HFFc6 (cell line): ENCODE measurements at places on chromosomes 5 and 9.

GRCh38 chr9:82020331-82020730 lies 31.8 kb downstream of the SPATA31D1 start:
- DNase-seq, result no peak

GRCh38 chr5:150144879-150145278 lies 10.8 kb downstream of the PDGFRB start:
- no peak for DNase-seq

DNA sequence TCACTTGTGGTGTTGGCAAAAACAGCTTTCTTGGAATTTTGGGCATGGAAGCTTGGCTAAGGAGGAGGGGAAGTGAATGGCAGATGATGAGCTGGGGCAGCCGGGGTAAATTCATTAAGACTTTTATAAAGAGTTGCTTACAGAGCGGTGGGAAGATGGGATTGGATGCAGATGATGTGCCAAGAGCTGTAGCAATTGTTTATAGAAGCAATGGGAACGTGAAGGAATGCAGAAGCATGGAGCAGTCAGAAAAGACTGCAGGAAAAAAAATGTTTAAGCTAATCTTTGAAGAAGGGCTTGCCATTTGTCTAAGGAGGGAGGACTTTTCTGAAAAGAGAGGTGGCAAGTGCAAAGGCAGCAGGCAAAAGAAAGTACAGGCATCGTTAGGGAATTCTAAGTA lies 86.6 kb upstream of the SHISAL2B start:
- no peak for DNase-seq

GRCh38 chr5:172426086-172426485 lies 28.2 kb downstream of the SH3PXD2B start:
- DNase-seq, result no peak

GRCh38 chr9:115212832-115213231 lies 94.9 kb upstream of the TNC start:
- no peak for DNase-seq

DNA sequence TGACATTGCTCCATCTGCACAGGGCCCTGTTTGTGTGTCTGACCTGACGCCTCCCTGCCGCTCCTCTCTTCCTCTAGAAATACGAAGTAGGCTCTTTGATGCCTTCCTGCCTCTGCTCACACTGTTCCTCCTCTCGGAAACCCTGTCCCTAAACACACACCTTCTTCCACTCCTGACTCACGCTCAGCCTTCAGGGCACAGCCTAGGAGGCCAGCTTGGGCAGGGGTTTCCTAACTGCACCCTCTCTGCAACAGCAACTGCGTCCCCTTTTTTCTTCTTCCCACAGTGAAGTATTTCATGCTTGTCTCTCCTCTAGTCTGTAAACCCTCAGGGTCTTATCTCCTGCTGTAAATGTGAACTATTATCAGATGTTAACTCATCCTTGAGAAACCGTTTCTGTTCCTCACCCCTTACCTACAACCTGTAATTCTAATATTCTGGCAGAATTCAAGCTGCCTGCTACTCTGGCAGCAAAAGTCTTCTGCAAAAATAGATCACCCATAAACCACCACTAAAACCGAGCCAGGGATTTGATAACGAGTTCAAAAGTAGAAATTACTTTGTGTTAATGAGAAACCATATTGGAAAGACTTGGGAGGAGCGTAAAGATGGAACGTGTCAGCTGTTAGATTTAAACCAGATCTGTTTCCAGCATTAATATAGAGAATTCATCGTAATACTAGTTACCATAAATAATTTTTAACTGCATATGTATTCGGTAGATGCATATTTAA lies 100.2 kb downstream of the DAPK1 start:
- no peak for DNase-seq

DNA sequence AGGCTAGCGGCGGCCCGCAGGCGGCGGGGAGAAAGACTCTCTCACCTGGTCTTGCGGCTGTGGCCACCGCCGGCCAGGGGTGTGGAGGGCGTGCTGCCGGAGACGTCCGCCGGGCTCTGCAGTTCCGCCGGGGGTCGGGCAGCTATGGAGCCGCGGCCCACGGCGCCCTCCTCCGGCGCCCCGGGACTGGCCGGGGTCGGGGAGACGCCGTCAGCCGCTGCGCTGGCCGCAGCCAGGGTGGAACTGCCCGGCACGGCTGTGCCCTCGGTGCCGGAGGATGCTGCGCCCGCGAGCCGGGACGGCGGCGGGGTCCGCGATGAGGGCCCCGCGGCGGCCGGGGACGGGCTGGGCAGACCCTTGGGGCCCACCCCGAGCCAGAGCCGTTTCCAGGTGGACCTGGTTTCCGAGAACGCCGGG lies 253 bp downstream of the SLC12A2 start:
- no peak for DNase-seq

DNA sequence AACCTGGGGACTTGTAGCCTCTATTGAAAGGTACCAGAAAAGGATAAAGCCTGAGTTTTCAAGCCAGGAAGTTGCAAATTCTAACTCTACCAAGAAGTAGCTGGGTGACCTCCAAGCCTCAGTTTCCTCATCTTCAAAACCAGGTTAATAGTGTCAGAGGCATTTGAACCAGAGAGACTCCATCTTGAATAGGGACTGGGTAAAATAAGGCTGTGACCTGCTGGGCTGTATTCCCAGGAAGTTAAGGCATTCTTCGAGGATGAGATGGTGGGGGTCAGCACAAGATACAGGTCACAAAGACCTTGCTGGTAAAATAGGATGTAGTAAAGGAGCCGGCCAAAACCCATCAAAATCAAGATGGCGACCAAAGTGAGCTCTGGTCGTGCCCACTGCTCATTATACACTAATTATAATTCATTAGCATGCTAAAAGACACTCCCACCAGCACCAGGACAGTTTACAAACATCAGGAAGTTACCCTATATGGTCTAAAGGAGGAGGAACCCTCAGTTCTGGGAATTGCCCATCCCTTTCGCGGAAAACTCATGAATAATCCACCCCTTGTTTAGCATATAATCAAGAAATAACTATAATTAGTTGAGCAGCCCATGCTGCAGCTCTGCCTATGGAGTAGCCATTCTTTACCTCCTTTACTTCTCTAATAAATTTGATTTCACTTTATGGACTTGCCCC lies 3.8 kb upstream of the SERINC5 start:
- DNase-seq, result no peak

DNA sequence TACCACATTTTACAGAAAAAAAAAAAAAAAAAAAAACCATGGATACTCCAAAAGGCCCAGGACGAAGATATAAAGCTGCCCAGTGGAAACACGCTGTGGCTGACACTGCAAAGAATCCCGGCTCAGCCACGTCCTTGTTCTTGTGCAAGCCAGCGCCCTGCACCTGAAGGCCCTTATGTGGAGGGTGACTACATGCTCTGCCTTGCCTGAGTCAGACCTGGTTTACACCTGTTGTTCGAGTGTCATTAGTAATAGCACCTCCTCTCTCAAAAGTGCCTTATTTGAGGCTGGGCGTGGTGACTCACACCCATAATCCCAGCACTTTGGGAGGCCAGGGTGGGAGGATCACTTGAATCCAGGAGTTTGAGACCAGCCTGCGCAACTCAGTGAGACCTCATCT lies 54.3 kb upstream of the ZSWIM6 start:
- DNase-seq, result no peak

- no peak for DNase-seq
These were observed 75.6 kb downstream of the PRRT1B start for GRCh38 chr9:131620764-131621520.
